Left renal pelvis (tissue), 4 donors: ENCODE measurements at places on chromosomes 3 and 15. TPM values are rescaled to one million over a fixed set of nuclear protein-coding genes. Genes with fewer than 3 reads are reported as not detected.

DNA sequence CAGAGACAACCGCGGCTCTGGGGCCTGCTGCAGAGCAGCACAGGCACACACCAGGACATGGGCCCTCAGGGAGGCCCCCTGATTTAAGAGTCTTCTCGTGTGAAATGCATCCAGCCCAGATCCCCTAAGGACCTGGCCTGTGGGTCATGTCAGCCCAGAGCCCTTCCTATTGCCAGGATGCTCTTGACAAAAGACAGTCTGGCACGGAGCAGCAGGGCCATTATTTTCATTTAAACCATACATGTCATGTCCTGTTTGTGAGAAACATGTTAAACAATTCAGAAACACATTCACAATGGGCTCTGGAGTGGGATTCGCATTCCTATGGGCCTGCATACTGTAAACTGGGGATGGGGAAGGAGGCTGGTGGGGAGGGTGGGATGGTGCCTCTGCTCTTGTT is 367.4 kb upstream of the WNT5A start:
- DNase-seq: no peak

DNA sequence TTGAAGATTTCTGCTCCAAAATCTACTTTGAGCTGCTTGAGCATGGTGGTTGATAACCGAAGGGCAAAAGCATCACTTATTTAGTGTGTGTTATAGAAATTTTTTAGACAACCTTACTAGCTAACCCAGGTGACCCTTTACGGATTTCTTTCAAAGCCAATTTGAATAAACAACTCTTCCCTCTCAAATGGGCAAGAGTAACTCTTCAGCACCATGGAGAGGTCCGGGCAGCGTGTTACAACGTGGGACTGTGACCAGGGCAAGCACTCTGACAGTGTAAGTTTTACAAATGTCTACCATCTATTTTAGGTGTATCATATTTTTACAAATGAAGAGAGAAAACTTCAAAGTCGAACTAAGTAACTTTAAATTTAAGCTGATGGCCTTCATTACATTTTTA is 471.8 kb downstream of the MFSD1 start:
- peak; percentile 38 for DNase-seq

DNA sequence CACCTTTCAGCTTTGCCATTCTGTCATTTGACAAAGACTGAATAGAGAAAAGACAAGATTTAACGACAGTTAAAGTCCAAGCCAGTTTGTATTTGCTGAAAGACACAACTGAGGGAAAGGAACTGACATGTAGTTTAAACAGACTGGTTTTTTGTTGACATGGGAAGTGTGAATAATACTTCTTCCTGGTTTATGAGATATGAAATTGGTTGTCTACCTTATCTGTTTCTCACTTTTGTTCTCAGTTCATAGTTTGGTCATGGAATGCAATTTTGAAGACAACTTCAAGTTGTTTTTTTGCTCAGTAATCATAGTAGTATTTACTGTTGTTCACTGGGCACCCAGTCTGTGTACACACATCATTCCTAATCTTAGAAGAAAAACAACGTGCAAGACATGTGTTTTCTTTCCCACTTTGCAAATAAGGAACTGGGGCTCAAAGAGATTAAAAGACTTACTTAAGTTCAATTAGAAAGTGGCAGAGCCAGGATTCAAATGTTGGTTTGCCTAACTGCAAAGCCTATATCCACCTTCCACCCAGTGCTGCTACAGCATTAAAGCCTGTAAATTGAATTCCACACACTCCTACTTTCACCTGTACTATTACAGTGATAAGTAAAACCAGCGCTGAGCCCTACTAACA is 103.5 kb downstream of the LPP start:
- no peak for DNase-seq

DNA sequence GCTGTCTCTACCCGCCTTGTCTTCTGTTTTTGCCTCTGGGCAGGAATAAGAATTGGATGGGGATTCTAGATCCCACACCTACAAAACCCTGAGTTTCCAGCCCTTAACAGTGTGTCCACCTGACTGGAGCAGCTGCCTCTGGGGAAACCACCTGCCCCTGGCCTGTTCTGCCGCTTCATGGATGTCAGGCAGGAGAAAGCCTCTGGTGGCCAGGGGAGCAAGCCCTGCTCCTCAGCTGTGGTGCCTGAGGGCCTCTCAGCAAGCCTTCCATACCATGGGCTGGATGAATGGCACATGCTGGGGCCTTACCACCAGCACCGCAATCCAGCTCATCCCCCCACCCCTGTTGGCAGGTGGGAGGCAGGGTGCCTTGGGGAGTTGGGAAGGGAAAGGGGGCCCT is 5.3 kb upstream of the CPNE9 start:
- DNase-seq: no peak

DNA sequence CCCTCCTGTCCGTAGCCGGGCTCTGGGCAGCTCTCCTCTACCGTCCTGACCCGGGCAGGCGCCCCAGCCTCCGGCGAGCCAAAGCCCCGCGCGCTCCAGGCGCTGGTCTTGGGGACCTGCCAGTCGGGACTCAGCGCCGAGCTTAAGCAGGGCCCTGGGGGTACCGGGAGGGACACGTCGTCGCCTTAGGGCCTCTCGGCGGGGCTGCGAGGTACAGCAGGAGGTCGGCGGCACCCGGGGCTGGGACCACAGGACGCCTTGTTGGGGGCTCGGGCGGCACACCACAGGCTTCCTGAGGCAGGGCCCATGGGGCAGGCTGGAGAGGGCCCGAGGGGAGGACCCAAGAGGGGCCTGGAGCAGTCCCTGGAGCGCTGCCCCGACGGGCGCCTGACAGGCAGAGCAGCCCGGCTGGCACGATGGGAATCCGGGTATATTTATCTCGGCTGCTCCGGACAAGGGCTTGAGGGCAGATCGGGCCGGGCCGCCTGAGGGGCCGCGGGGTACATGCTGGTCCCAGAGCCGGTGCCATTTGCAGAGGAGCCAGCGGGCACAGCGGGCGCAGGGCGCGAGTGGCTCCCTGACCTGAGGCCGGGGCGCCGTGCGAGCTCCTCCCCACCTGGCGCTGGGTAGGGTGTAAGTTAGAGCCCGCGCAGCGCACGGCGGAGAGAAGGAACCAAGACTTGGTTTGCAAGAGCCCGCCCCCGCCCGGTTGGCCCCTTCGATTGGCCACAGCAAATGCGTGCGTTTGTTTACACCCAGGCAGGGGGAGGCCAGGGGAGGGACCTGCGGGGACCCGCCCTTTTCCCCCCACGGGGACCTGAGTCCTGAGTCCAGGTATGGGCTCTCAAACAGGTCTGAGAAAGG is 574 bp downstream of the SLC38A3 start:
- DNase-seq: no peak

GRCh38 chr15:68032672-68033071 is 21.4 kb upstream of the PIAS1 start:
- no peak for DNase-seq

DNA sequence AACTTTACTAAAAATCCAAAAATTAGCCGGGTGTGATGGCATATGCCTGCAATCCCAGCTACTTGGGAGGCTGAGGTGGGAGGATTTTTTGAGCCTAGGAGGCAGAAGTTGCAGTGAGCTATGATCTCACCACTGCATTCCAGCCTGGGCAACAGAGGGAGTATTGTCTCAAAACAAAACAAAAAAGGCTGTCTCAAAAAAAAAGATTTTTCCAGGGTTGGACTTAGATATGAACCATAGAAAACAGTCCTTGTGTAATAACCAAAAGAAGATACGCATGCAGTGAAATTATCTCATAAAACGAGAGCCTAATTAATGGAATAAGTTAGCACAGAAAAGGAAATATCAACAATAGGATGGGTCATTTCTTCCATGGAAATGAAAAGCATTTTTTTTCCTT is 320.4 kb upstream of the RASGRP1 start:
- no peak for DNase-seq

DNA sequence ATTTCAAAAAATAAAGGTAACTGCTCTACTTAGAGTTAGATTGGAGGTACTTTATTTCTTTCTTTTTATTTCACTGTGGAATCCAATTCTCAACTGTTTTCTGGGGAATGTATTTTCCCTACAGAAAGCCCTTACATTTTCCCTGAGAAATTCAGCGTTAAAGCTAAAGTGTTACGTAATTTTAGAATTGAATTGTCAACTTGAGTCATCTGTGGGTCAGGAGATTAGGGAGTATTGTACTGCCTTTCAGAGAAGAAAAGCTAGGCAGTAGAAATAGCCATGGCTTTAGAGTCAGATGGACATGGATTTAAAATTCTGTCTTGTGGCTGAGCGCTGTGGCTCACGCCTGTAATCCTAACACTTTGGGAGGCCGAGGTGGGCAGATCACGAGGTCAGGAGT is 728.6 kb downstream of the ROBO1 start:
- DNase-seq: no peak

GRCh38 chr3:101142160-101142559 is 148.9 kb upstream of the ABI3BP start:
- DNase-seq: no peak

GRCh38 chr3:145246291-145246690 is 914.7 kb downstream of the PLOD2 start:
- DNase-seq: no peak

DNA sequence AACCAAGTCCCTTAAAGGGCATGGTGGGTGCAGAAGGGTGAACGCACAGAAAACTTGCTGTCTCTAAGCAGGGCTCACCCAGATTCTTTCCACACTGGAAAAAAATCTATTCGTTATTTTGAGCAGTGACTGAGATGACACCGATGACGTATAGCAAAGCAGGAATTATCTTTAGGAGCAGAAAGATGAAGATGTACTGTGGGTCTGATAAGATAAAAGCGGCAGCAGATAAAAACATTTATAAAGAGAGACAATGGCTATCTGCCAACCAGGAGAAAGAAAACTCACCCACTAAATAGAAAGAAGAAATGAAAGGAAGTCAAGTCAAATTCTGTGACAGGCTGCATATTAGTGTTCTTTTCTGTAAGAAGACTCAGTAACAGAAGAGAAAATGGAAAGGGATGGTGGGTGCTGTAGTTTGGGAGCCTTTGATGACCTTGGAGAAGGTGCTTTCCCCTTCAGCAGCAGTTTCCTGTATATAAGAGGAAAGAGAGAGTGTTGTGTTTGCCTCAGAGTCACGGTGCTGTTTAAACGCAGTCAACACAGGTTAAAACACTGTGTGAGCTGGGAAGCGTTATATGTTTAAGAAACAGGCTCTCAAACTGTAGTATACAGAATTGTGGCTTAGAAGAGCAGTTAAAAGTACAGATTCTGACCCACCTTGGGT is 111.6 kb downstream of the AQP9 start:
- no peak for DNase-seq

DNA sequence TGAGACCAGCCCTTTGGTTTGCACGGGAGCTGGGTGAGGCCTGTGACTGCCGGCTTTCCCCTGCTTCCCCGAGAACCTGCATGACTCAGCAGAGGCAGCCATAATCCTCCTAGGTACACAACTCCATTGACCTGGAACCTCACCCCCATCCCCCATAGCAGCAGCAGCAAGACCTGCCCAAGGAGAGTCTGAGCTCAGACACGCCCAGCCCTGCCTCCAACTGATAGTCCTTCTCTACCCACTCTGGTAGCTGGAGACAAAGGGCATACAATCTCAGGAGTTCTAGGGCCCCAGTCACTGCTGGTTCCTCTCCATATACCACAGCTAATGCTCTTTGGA is 141.0 kb upstream of the ARHGEF26 start:
- no peak for DNase-seq

GRCh38 chr15:77034695-77035489 is 36.0 kb downstream of the TSPAN3 start:
- DNase-seq: no peak

GRCh38 chr15:42156243-42156922 is at the start of gene PLA2G4F:
Gene PLA2G4F, minus strand, starts transcription at chr15:42156636. Its CDS starts 87 bp downstream, at chr15:42156549.
- DNase-seq: no peak

DNA sequence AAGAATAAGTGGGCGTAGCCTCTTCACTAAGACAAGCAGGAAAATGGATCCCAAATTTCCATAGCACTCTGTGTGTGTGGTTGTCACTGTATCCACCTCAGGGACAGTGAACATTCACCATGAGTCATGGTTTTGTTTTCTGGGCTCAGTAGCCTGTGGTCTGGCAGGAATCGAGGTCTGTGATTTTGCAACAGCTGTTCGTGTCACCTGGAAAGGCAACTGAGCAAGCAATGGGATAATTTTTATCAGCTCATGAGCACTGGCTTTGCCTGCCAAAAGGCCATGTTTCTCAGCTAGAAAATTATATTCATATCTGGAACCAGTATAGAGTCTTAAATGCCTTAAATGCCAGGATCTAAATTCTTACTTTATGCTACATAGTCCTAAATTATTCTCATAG is 60.9 kb downstream of the STRIT1 start:
- DNase-seq: no peak

DNA sequence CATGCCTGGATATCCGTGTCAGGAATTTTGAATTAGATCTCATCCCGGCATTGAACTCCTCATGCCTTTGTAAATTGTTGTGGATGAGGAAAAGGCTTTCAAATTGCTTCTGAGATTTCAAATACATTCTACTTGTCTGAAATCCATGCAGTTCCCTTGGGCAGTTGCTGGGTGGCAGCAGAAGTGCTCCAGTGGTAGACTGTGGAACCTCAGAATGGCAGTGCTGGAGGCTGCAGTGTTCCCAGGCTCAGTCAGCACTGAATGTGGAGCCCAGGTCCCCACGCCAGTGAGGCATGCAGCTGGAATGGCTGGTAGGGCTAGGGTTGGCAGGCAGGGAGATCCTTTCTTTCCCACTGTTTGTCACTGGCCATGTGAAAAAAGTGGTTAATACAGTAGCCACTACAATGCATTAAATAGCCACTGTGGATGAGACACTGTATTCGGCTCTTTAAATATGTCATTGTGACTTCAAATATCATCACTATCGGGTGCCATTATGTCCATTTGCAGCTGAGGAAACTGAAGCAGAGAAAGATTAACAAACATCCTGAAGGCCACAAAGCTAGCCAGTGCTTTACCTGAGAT is 98.6 kb downstream of the TPRG1 start:
- peak; percentile 39 for DNase-seq

DNA sequence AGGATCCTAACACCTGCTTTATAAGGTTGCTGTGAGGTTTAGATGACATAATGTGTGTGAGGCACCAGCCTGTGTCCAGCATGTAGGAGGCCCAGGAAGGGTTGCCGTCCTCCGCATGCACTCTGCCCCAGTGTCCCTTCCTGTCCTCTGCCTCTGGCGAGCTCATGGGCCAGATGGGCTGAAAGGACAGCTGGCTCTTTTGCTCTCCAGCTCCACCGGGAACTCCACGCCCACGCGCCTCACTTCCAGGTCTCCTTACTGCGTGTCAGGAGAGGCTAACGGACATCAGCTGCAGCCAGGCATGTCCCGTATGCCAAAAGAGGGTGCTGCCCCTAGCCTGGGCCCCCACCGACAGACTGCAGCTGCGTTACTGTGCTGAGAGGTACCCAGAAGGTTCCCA is 12.2 kb downstream of the MUC20 start:
- DNase-seq: no peak

- DNase-seq: no peak
Observed at GRCh38 chr15:77974098-77974414, 103.5 kb downstream of the TBC1D2B start.

GRCh38 chr3:47650294-47650693 is 71.6 kb upstream of the CSPG5 start:
- DNase-seq: no peak

GRCh38 chr15:100134089-100134583 is 207.6 kb downstream of the ADAMTS17 start:
- no peak for DNase-seq

TF gene
- polyA plus RNA-seq: 3.8 TPM

NLGN1 gene
- 4.8 TPM for polyA plus RNA-seq

DAZL gene
- polyA plus RNA-seq: not detected

CYP19A1 gene
- polyA plus RNA-seq: not detected
